ENCODE measurements at places on chromosomes 4 and X.

GRCh38 chrX:8820910-8821527 lies 19.8 kb upstream of the FAM9A start:
- peak; percentile 56 for DNase-seq

GRCh38 chrX:30627818-30628652 lies 25.2 kb upstream of the GK start:
- no peak for DNase-seq

- DNase-seq: no peak
Measured at GRCh38 chr4:19486400-19486799, 765.3 kb upstream of the SLIT2 start.

- DNase-seq: no peak
Measured at GRCh38 chr4:184292877-184293276, 75.2 kb upstream of the ENPP6 start.

DNA sequence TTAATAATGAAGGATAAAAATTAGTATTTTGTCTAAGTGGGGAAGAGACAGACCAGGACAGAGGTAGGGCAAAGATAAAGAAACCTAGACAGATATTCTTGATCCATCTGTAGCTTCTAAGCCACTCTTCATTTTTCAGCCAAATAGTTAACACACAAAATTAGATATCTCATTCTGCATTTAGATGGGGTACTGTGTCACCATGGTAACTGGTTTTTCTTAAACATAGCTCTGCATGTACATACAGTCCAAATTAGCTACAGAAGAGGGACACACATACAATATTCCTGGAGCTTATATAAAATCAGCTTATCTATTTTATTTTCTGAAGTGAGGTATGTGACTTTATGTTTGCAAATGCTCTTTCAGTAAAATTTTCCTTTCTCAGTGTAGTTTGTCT lies 393.7 kb downstream of the PPP3CA start:
- DNase-seq: no peak

DNA sequence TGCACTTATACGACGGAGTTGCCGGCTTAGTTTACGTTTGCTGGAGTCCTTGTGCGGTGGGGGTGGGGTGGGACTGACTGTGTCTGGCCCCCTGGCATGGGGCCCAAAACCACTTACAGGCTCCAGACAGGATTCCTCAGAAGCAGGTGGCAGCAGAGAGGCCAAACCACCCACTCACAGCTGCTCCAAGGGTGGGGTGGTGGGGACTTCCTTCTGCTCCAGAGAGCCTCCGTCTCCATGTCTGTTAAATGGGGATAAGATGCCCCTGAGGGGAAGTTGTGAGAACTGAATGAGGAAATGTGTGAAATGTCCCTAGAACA lies 36.7 kb downstream of the PSAPL1 start:
- DNase-seq: peak; percentile 41

- no peak for DNase-seq
Measured at GRCh38 chr4:48653217-48654014, 126.7 kb downstream of the FRYL start.

- DNase-seq: no peak
Measured at GRCh38 chrX:154002215-154002719, 17.4 kb downstream of the IRAK1 start.

DNA sequence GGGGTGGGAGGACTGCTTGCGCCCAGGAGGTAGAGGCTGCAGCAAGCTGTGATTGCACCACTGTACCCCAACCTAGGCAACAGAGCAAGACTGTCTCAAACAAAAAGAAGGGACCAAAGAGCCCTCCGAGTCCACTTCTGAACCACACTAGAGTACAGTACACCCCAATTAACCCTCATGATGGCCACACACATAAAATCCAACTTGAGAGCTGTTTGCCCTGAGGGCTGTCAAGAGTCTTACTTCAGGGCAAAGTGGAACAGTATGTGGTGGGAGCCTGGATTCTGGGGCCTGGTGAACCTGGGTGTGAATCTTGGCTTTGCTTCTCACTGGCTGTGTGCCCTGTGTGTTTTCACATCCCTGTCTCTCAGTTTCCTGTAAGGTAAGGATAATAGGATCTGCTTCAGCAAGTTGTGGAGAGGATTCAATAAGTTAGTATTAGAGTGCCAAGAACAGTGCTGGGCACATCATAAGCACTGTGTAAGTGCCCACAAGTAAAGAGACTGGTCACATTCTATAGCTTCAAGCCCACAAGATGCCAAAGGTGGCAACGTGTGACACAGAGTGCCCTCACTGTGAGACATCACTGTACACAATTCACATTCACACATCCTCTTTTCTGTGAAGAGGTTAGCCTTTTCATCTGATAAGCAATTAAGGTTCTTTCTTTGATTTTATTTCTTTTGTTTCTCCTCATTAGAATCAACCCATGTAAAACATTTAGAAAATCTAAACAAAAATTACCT lies 52.1 kb downstream of the LEF1 start:
- DNase-seq: no peak

DNA sequence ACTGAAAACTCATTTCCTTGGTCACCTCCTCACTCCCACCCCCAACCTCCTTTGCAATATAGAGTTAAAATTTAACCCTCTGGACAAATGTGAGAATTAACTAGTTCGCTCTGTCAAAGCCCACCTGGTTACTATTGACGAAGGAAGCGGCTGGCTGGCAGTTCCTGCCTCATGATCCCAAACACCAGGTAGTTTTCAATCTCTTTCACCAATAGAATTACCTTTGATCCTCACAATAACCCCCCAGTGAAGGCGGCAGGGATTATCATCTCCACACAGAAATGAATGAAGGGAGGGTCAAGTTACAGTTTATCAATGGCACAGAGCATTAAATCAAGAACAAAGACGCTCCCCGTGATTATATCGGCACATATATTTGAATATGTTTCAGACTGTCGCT lies 65.7 kb upstream of the TTC29 start:
- DNase-seq: no peak

- no peak for DNase-seq
Measured at GRCh38 chr4:1010395-1011021, 918 bp upstream of the FGFRL1 start.

DNA sequence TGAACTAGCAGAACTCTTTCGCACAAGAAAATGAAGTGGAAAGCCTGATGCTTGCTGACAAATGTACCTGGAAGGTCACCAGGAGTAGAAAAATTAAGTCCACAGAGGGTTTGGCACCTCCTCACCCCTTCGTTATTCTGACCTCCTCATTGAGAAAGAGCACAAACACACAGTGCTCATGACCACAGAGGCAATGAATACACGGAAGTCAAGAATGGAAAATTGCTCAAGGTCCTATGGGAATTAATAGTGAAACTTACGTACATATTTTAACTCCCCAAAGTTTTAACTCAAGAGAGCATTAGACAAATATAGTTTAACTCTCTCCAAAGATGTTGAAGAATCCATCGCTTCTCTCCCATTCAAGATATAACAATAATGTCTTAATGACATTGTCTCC lies 83.6 kb upstream of the CAMK2D start:
- no peak for DNase-seq

- no peak for DNase-seq
Measured at GRCh38 chr4:30744386-30744785, 24.2 kb downstream of the PCDH7 start.

DNA sequence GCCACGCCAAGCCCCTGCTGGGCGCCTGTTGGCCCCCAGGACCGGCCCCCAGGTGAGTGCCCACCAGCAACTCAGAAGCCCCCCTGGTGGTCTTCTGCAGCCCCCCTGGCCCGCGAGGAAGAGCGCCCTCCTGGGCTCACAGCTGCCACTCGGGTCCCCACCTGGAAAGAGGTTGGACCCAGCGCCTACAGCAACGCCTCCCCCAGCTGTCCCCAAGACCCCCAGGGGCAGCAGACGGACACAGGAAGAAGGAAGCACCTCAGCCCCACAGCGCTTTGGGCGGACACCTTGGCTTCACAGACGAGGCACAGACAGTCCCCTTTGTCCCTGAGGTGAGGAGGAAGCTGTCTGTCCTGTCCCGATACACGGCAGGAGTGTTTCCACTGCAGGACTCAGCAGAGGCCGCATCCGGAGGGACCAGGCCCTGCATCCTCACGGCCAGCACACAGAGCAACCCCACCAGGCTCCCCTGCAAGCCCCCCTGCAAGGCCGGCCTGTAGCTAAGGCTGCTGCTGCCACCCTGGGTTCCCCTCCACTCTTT lies 115.6 kb upstream of the NKX1-1 start:
- DNase-seq: no peak

- no peak for DNase-seq
Measured at GRCh38 chrX:11105080-11105479, 6.1 kb upstream of the HCCS start.

GRCh38 chr4:154927126-154927680 lies 146.1 kb downstream of the RBM46 start:
- no peak for DNase-seq

- DNase-seq: no peak
Measured at GRCh38 chrX:2360731-2361130, 140.0 kb downstream of the DHRSX start.

DNA sequence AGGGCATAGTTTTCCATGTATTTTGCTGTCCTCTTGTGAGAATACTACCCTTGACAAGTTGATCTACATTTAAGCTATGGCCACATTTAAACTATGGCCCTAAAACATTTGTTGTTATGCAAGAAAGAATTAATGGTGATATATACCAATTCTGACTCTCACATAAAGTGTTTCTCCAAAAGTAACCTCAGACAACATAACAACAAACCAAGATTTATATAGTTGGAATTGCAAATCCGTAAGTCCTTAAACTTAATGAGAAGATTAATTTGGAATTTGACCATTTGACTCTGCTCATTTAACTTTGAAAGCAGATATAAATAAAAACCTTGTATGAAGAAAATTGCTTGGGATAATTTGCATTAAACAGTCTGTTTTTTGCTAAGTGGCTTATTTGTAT lies 38.9 kb downstream of the RUFY3 start:
- DNase-seq: no peak

DNA sequence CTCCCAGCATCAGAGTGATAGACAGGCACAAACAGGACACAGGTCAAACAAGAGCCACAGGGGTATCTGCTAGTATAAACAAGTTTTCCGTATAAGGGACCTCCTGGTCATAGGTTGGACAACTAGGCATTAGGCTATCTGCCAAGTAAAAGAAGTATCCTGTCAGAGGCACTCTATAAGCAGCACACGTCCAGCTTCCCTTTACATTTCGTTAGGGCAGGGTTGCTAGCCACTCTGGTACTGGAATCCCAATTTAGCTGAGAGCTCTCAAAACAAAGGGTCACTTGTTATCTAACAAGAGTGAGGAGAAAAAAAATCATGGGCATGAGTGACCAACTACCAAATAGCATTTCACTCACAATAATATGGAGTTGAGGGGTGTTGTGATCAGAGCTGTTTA lies 780.7 kb upstream of the DIAPH2 start:
- DNase-seq: no peak
